Activated B cell treated with CpG ODN at 0.5 μM for 24 hours (primary cell): ENCODE measurements at places on chromosomes 5 and 9. TPM values are rescaled to one million over a fixed set of nuclear protein-coding genes. Genes with fewer than 3 reads are reported as not detected.

- no peak overlapping the region for H3K4me3 ChIP-seq
- no peaks in the 10 kb centered on the region for H3K36me3 ChIP-seq
- peaks cover 19% of the 10 kb centered on the region for H3K27me3 ChIP-seq
- H3K4me1 ChIP-seq = peaks cover 23% of the 10 kb centered on the region
- H3K27ac ChIP-seq = no peak overlapping the region
These were observed 644 bp downstream of the IER5L start for GRCh38 chr9:129177443-129177790.

DNA sequence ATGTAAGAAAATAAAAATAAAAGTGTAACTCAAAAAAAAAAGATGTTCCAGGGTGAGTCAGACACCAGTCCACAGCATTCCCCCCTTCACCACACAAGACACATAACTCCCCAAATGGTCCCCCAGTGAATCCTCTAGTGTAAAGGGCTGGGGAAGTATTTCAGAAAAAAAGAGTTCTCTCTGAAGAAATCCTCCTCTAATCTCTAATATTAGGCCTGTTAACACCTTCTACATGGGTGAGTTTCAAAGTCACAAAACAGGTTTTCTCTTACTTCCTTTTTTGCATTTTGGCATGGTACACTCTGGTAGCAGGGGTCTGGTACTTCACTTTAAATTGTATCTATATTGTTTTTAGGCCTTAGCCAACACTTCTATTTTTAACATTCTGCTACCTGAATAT is 28.2 kb downstream of the RNF145 start:
- peaks cover 72% of the 10 kb centered on the region for H3K4me1 ChIP-seq
- peak overlapping the region; percentile 44 for H3K4me3 ChIP-seq
- DNase-seq = no peak
- H3K27ac ChIP-seq = peak overlapping the region; percentile 86

GRCh38 chr9:71250581-71250980 is 129.2 kb upstream of the TRPM3 start:
- no peaks in the 10 kb centered on the region for H3K27me3 ChIP-seq
- no peak overlapping the region for H3K27ac ChIP-seq
- H3K4me1 ChIP-seq = no peaks in the 10 kb centered on the region

- H3K4me3 ChIP-seq = no peak overlapping the region
- no peak overlapping the region for H3K27ac ChIP-seq
- H3K4me1 ChIP-seq = no peaks in the 10 kb centered on the region
- no peak for DNase-seq
These were observed 117.9 kb upstream of the IL6ST start for GRCh38 chr5:56112526-56113121.

DNA sequence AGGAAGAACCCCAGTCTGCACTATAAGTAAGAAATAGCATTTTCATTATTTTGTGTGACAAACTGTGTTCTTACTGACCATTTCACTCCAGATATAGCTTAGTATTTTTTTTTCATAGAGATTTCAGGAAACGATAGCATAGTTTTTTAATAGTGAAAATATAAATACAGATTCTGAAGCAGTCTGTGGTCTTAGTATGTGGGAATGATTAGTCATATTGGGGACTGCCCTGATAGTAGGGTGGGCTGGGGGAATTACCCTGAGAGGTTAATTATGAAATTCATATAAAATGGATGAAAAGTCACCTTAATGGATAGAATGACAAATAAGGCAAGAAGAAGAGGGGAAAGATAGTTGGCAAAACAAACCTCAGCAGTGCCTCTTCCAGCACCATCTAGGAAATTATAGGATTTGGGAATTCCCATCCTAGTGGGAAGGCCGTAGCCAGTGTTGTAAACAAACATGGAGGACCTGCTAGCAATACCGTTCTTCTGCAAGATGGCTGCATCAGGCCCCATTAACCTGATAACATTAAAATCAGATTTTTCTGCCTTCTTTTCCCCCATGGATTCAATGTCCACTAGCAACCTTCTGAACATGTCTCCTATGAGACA is 23.7 kb upstream of the NR3C1 start:
- DNase-seq = no peak
- H3K4me1 ChIP-seq = peaks cover 39% of the 10 kb centered on the region
- peaks cover 13% of the 10 kb centered on the region for H3K36me3 ChIP-seq
- H3K27ac ChIP-seq = peak overlapping the region; percentile 64

The TOR4A gene
- total RNA-seq = 7.9 and 9.1 TPM in 2 replicates

GRCh38 chr9:117074342-117074662 is 340.6 kb downstream of the ASTN2 start:
- H3K4me3 ChIP-seq = no peak overlapping the region
- no peaks in the 10 kb centered on the region for H3K36me3 ChIP-seq
- H3K27ac ChIP-seq = no peak overlapping the region
- peaks cover 2% of the 10 kb centered on the region for H3K27me3 ChIP-seq

The GABRB2 gene
- total RNA-seq = 0.29 TPM in 1 of 2 replicates, not detected in the other

GRCh38 chr9:127388856-127389238 is 8.1 kb upstream of the SLC2A8 start:
- no peak overlapping the region for H3K27ac ChIP-seq
- H3K4me3 ChIP-seq = no peak overlapping the region
- no peak for DNase-seq
- peaks cover 7% of the 10 kb centered on the region for H3K27me3 ChIP-seq

GRCh38 chr5:169635936-169636335 is 1.1 kb upstream of the DOCK2 start:
- no peak overlapping the region for H3K27ac ChIP-seq
- H3K36me3 ChIP-seq = peaks cover 31% of the 10 kb centered on the region
- H3K27me3 ChIP-seq = no peaks in the 10 kb centered on the region
- no peak for DNase-seq
- peak overlapping the region; percentile 90 for H3K4me3 ChIP-seq
- peaks cover 42% of the 10 kb centered on the region for H3K4me1 ChIP-seq

The EGR1 gene
- total RNA-seq = 10.9 and 14.2 TPM in 2 replicates

- no peaks in the 10 kb centered on the region for H3K36me3 ChIP-seq
- no peak overlapping the region for H3K27ac ChIP-seq
- H3K4me1 ChIP-seq = no peaks in the 10 kb centered on the region
- DNase-seq = no peak
- peaks cover 10% of the 10 kb centered on the region for H3K27me3 ChIP-seq
These were observed 179.8 kb downstream of the DCP2 start for GRCh38 chr5:113156271-113156877.

The ACER2 gene
- total RNA-seq = 1.4 and 2.0 TPM in 2 replicates

DNA sequence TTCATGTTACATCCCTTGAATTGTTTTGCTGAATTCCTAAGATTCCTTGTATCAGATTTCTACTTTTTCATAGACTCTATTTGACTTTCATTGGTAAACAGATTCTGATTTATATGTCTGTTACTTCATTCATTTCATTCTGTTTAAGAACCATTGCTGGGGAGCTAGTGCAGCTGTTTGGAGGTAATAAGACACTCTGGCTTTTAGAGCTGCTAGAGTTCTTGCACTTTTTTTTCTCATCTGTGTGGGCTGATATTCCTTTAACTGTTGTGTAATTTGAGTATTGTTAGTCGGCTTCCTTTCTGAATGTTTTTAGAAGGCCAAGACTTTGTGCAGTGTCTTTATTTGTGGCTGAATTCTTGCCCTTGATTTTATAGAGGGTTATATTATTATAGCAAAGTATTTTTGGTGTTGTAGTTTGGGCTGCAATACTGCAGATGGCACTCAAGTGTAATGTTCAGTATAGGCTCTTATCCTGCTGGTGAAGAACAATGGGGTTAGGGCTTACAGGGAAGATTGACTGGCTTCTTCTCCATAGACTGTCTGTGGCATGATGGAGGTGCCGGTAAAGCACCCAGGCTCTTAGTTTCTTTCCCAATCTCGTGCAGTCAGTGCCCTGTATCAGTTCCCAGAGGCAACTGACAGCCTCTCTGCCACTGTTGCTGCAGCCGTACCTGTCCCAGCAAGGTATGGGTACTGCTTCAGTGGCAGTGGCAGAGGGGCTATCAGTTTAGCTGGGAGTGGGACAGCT is 162.2 kb downstream of the OXCT1 start:
- no peak for DNase-seq
- H3K36me3 ChIP-seq = no peaks in the 10 kb centered on the region
- no peaks in the 10 kb centered on the region for H3K4me1 ChIP-seq
- no peaks in the 10 kb centered on the region for H3K27me3 ChIP-seq
- no peak overlapping the region for H3K27ac ChIP-seq
- H3K4me3 ChIP-seq = no peak overlapping the region

- H3K4me1 ChIP-seq = peaks cover 38% of the 10 kb centered on the region
- no peak overlapping the region for H3K4me3 ChIP-seq
- H3K27ac ChIP-seq = no peak overlapping the region
- no peak for DNase-seq
- H3K36me3 ChIP-seq = no peaks in the 10 kb centered on the region
These were observed 129.9 kb upstream of the ANKH start for GRCh38 chr5:15001517-15001916.

- H3K36me3 ChIP-seq = no peaks in the 10 kb centered on the region
- no peak overlapping the region for H3K27ac ChIP-seq
- peaks cover 2% of the 10 kb centered on the region for H3K27me3 ChIP-seq
These were observed 564.0 kb upstream of the KLF4 start for GRCh38 chr9:108053555-108054061.

The SPIN1 gene
- total RNA-seq = 20.7 TPM in 2 replicates

The MLANA gene
- not detected in 2 replicates for total RNA-seq

DNA sequence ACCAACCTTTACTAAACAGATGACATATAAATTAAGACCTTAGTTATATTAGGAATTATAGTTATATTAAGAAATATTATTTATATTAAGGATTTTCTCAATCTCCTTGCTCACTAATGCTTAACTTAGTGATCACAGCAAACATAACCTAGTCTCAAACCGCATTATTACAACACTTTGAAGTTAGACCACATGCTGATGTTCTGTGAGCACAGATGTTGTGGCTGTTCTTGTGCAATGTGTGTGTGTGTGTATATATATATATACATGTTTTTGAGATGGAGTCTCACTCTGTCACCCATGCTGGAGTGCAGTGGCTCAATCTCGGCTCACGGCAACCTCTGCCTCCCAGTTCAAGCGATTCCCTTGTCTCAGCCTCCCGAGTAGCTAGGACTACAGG is 20.5 kb downstream of the ELP1 start:
- no peak for DNase-seq
- H3K4me1 ChIP-seq = no peaks in the 10 kb centered on the region
- H3K4me3 ChIP-seq = no peak overlapping the region
- no peaks in the 10 kb centered on the region for H3K27me3 ChIP-seq

GRCh38 chr9:37747271-37747753 is 6.3 kb upstream of the TRMT10B start:
- no peak overlapping the region for H3K27ac ChIP-seq
- no peaks in the 10 kb centered on the region for H3K4me1 ChIP-seq
- H3K4me3 ChIP-seq = no peak overlapping the region
- peak; percentile 27 for DNase-seq
- H3K36me3 ChIP-seq = no peaks in the 10 kb centered on the region
- no peaks in the 10 kb centered on the region for H3K27me3 ChIP-seq

GRCh38 chr9:129172816-129173215 is 5.2 kb downstream of the IER5L start:
- peaks cover 14% of the 10 kb centered on the region for H3K27me3 ChIP-seq
- H3K4me3 ChIP-seq = no peak overlapping the region
- DNase-seq = no peak
- H3K27ac ChIP-seq = no peak overlapping the region
- peaks cover 22% of the 10 kb centered on the region for H3K4me1 ChIP-seq
- no peaks in the 10 kb centered on the region for H3K36me3 ChIP-seq

- H3K36me3 ChIP-seq = no peaks in the 10 kb centered on the region
- no peak for DNase-seq
- no peaks in the 10 kb centered on the region for H3K4me1 ChIP-seq
- no peak overlapping the region for H3K4me3 ChIP-seq
- H3K27ac ChIP-seq = no peak overlapping the region
These were observed 11.0 kb downstream of the BSPRY start for GRCh38 chr9:113360242-113360842.

GRCh38 chr9:105341434-105342146 is 97.1 kb downstream of the SLC44A1 start:
- H3K4me3 ChIP-seq = no peak overlapping the region
- DNase-seq = no peak
- H3K4me1 ChIP-seq = peaks cover 8% of the 10 kb centered on the region
- H3K36me3 ChIP-seq = peaks cover 15% of the 10 kb centered on the region
- no peak overlapping the region for H3K27ac ChIP-seq
- H3K27me3 ChIP-seq = no peaks in the 10 kb centered on the region
